ENCODE measurements at places on chromosomes 2 and 18. TPM values are rescaled to one million over a fixed set of nuclear protein-coding genes. Genes with fewer than 3 reads are reported as not detected.

GRCh38 chr2:16852651-16853050, 187.0 kb upstream of the CYRIA start:
- DNase-seq: no peak

DNA sequence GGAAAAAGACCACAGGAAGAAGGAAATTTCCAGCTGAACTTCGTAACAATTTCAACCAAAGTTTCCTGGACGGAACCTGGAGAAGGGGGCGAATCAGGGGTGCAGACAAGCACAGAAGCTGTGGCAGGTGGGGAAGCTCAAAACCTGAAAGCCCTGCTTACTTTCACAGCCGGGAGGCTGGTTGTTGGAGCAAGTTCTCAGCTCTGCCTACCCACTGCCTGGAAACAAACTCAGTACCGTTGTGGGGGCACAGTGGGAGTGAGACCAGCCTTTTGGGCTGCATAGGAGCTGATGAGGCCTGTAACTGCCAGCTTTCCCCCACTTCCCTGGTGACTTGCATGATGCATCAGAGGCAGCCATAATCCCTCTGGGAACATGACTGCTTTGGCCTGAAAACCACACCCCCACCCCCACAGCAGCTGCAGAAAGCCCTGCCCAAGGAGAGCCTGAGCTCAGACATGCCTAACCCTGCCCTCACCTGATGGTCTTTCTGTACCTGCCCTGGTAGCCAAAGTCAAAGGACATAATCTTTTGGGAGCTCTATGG, 207.0 kb upstream of the VWC2L start:
- no peak for DNase-seq

Gene SEMA4F
- total RNA-seq: 1.1 TPM

Gene WNT10A
- 0.33 TPM for total RNA-seq

DNA sequence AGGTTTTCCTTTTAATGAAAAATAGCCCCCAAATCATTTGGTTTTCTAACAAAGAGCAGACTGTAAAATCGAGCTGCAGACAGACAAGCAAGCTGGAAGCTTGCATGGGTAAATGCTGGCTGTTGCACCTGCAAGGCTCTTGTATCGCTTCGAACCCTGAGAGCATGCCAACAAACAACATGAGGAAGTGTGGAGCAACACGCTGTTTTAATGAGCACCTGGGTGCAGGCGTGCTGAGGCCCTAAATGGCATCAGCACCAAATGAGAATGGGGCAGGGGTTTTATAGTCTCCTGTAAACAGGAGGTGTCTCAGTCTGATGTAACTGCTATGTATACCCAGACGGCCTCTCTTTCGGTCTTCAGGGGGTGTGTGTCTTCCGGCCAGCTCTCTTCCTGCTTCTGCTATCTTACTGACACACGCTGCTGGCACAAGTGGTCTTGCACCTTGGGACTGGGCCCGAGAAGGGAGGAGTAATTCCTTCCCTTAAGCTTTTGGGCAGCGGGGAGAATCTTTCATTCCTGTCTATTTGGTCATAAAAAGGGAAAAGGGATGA, 31.9 kb upstream of the CDH2 start:
- no peak for DNase-seq

DNA sequence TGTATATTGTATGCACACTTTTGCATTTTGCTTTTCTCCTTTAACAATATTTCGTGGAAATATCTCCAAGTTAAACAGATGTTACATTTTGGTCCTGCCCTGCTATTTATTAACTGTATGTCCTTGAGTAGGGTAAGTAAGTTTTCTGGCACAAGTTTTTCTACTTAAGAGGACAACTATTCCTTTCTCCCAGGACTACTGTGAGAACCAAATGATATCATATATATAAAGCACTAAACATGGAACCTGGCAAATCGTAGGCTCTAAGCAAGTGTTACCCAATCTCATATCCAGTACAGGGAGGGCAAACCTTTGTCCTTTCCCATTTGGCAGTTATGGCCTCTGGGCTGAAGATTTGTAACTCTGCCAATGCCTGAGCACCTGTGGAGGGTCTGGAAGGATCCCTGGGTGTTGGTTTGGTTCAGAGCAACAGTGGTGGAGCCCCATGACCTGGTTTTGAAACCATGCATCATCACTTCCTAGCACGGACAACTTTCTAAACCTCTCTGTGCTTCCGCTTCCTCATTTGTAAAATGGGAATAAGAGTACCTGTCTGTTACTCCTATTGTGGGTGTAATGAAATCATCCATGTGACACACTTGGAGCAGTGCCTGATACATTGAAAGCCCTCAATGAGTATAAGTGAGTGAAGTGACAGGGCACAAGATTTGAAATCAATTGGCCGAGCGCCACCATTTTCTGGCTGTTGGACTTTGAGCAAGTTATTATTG, 28.3 kb upstream of the ICOS start:
- DNase-seq: no peak

Gene HNMT
- 12.1 TPM for total RNA-seq

Gene SNTG2
- total RNA-seq: 2.1 TPM

DNA sequence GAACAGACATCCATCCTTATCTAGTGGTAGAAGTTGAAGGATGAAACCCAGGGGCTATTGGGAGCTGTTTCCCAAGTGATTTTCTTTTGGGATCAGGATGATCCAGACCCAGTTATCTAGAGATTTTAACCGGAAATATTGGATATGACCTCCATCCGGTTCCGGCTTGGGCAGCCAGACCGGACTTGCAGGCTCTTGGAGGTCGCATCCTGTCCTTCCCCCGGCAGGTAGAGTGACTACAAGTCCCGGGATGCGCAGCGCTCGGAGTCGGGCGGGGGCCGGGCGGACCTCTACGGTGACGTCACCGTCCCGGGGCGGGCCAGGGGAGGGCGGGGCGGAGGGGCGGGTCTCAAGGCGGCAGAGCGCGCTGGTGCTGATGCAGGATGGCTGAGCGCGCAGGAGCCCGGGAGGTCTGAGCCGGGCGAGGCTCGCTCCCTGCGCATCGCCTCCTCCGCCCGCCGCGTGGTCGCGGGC, at the start of gene KIF5C:
Gene KIF5C (plus strand): TSS at position 360 of the 474 bp plus-strand sequence. CDS start 391 bp downstream, outside the sequence.
- peak; percentile 97 for DNase-seq

Gene STK17B
- total RNA-seq: 26.5 TPM

DNA sequence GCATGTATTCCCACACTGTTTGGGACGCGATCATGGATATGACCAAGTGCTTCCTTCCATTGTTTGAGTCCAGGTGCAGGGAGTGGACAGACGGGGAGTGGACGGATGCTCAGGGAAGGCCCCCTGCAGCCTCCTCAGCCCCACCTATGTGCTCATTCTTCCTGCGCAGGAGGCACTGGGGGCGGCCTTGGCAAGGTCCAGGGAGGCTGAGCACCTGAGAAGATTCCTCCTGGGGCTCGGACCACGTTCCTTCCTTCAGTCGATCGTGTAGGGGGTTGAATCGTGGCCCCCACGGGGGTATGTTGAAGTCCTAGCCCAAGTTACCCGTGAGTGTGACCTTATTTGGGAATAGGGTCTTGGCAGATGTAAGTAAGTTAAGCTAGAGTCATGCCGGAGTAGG, 60.4 kb downstream of the ASB1 start:
- no peak for DNase-seq

DNA sequence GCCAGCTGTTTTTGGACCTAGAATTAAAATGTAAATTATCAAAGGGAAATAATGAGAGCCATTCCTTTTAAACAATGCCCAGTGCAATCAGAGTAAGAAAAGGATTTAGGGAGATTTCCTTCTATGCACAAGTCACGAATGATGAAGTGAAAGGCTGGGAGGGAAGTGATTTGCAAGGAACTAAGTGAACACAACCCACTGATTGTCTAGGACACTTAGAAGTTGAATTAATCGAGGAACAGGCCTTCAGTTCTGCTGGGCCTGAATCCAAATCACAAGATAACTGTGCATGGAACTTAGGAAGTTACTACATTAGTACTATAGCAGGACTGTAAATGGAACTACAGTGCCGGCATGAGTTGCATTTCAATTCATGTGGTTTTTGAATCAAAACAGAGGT, 17.7 kb downstream of the MAP2 start:
- DNase-seq: no peak

Gene BCL2
- 0.81 TPM for total RNA-seq

DNA sequence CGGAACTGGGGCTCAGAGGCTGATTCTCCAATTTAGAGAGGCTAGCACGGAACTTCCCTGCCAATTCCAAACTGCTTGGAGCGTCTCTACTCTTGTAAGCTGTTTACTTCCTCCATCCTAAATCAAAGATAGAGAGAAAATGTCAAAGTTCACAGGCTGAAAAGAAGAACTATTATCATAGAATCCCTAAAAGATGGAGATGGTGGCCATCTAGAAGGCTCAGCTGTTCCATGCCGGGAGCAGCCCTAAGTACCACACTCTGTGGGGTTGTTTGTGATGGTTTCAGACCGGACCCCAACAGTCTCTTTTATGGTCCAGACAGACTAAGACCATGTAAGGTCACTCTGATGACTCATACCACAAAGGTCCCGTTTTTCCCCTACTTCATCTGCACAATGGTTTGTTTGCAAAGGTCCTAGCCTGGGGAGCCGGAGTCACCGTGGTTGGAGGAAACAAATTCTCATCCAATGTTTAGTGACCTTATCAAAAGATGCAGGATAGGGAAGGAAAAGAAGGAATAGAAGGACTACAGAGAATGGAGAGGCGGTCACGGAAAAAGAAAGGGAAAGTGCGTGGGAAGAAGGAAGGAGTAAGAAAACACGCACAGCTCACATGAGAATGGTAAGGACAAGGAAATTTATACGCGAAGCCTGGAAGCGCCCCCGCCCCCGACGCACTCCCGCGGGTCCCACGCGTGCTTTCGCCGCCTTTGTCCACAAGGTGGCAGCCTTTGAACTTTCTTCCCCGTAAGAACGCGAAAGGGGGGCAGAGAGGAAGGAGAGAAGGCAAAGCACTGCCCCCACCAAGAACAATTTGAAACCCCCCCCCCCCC, 453 bp upstream of the ANTXR1 start:
- DNase-seq: no peak

GRCh38 chr2:4483050-4483449, 779.7 kb downstream of the DCDC2C start:
- no peak for DNase-seq

DNA sequence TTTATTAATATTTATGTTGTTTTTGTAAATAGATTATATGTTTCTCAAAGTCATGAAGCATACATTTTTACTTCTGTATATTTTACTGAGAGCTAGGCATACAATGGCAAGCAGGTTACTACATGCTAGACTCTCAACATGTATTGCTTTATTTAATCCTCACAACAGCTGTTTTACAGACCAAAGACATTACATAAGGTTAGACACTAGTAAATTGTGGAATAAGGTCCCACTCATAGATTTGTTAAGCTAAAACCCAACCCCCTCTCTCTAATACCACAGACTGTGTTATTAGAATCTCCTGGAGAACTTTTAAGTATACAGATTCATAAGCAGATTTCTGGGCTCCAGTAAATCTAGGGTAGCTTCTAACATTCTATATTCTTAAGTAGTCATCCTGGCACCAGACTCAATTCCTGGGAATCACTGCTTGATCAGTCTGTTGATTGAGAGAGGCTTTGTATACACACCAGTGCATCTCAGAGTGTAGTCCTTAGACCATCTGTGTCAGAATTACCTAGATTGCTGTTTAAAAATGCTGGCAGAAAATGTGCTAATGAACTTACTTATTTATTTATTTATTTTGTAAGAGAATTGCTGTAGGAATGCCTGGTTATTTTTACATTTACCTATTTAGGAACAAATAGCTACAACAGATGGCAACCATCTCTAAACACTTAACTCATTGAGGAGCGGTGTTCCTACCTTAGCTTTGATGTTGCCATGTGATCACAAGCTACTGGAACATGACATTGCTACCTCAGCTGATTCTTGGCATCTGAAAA, 153.5 kb upstream of the CAVIN2 start:
- no peak for DNase-seq

DNA sequence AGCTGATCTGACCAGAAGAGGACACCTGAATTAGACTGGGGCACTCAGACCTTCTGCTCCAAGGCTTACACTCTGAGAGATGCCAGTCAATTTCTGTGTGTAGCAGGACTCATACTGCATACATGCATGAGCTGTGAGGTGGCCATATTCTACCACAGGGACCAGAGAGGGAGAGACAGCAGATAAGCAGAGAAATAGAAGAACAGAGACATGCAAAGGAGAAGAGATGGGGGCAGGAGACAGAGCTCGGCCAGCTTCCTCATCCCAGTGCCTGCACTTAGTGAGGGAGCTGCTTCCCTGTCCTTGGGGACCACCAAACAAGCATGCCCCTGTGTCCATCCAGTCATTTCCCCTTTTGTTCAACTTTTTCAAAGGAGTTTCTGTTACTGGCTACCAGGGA, 73.9 kb upstream of the ALK start:
- DNase-seq: no peak

- DNase-seq: no peak
These were observed 1.2 kb downstream of the ATG9A start for GRCh38 chr2:219228041-219228910.

Gene EPAS1
- total RNA-seq: 2.2 TPM

DNA sequence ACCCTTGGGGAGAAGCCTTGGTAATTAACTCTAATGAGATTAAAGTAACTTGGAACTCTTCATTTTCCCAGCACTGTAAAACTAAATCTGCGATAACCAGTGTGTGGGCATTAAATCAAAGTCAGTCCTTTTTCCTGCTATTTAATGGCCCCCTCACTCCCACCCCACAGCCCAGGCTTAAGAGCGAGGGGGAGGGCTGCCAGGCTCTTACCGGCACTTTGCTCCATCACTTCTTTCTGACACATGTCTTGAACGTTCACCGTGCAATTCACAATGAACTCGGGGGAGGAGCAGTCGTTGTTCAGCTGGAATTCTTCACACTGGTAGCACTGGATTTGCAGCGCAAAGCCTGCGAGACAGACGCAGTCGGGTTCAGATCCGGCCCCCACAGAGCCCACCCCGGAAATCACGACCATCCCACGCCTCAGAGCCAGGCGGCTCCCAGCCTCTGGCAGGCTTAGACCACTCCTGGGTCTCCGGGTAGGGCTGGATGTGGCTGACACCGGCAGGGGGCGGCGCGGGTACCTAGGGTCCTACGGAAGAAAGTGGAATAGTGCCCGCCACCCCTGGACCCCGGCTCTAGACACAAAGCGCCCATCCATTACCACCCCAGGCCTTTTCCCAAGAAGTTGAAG, 1.7 kb downstream of the LYPD1 start:
- peak; percentile 82 for DNase-seq

Gene GAL3ST2
- total RNA-seq: not detected

- no peak for DNase-seq
These were observed 6.4 kb downstream of the CD207 start for GRCh38 chr2:70828914-70829824.

DNA sequence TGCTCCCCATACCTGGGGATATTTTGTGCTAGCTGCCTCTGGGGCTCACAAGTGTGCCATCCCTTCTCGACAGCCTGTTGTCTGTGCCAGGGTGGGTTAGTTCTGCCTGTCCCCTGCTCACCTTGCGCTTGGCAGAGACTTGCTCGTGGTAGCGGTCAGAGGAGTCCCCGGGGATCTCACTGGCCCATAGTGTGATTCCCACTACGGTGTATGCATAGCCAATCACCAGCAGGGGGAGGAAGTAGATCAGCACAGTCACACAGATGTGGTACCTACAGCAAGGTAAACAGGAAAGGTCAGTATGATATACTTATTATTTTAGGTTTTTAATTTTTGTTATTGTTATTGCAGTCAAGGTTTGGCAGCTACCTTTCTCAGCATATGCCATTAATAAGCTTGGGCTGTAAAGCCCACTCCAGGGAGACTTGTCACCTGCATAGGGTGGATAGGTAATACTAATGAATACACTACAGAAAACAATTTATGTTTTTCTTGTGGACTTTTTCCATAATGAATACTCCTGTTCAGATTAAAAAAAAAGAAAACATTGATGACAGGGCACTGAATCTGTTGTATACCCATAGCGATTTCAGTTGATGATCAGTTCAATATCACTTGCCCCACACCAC, 95.2 kb downstream of the POLE4 start:
- peak; percentile 71 for DNase-seq

Measured in H7 (cell line).